ENCODE measurements at places on chromosomes 1 and 21.

DNA sequence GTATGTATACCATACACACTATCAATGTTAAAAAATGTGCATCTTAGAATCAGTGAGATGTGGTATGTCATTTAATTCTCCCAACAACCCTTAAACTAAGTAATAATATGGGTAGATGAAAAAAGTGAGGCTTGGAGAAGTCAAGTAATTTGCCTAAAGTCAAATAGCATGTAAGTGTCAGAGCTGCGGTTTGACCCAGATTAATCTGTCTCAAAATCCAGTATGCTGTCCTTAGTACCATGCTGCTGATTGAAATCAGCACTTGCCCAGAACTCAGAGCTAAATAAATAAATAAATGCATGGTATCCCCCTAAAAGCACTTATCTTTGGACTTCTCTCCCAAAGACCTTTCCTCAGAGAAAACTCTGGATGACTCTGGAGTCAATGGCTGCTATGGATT is 16.7 kb downstream of the BCL9 start:
- no peak for DNase-seq

DNA sequence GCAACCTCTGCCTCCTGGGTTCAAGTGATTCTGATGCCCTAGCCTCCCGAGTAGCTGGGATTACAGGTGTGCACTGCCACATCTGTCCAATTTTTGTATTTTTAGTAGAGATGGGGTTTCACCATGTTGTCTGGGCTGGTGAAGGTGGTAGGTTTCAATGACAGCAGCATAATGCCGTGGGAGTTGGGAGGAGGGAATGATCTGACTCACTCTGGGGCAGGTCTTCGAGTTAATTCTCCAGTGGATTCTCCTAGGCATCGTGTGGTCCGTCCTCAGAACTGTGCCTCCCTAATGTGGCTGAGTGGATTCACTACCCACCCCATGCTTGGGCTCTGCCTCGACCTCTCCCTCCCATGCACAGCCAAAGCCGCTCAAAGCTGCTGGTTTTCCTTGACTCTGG is 1.7 kb upstream of the GPR37L1 start:
- DNase-seq, result no peak

DNA sequence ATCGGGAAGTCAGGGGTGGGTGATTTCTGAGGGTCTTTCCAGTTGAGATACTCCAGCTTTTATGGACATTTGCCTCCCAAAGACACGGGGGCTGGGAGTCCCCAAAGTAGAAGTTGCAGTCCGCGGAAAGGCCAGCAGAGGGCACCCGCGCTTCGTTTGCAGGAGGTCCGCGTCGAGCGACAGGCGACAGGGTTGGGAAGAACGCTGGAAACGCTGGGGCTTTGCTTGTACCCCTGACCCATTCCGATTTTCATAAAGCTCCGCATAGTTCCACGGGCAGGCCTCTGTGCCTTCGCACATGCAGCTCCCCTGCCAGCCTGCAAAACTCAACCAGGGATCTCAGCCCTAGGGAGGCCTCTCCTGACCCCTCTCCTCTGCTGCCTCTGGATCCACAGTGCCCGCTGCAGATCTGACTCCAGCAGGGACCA is 44.2 kb upstream of the LAPTM5 start:
- DNase-seq, result peak; percentile 45

GRCh38 chr1:54610048-54610447 is 13.3 kb downstream of the FAM151A start:
- DNase-seq, result no peak

DNA sequence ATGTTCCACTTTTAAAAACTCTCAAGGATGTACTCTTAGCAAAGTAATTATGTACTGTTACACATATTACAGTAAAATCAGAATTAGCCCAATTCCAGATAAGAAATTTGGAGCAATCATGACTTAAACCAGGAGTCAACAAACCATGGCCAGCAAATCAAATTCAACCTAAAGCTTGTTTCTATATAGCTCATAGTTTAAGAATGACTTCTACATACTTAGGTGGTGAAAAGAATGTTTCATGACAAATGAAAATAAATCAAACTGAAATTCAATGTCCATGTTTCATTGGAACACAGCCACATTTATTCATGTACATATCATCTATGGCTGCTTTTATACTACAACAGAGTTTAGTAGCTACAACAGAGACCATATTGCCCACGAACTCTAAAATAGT is 35.1 kb downstream of the FRRS1 start:
- no peak for DNase-seq

- DNase-seq, result peak; percentile 15
These were observed 223.0 kb downstream of the PLA2G4A start for GRCh38 chr1:187051618-187052232.

DNA sequence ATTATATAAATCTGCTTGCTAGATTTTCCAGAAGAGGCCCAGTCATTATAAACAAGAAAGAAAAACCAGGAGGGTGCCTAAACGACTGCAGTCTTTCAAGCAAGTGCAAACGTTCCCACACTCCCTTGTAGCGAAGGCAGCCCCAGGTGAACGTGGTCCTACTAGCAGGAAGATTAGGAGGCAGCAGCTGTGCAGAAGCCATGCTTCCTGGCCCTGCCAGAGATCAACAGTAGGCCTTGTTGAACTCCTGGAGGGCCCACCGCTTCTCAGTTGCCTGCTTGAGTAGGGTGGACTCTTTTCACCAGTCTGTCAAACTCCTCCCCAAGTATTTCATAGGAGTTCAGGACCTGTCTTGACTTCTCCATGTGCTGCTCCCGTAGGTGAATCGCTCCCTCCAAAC is 163.0 kb upstream of the GORAB start:
- no peak for DNase-seq

GRCh38 chr1:170978371-170978910 is 43.1 kb downstream of the MROH9 start:
- DNase-seq, result no peak

DNA sequence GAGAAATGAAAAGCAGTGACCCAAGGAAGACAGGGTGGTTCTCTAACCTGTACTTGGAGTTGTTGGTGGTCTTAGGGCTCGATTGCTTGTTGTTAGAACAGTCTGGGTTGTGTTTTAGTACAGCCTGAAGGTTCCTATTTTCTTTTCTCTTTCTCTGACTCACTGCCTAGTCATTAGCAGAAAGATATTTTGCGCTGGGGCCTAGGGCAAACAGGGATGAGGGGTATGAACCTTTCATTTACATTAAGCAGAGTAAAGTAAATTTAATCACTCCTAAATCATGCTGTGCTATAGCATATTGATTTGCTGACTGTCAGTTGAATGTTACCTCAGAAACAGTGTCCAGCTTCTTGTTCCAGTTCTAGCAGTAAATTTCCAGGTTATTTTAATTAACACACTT is 197.2 kb downstream of the RWDD3 start:
- DNase-seq, result no peak

- DNase-seq, result no peak
These were observed 51.2 kb downstream of the STUM start for GRCh38 chr1:226599636-226600238.

DNA sequence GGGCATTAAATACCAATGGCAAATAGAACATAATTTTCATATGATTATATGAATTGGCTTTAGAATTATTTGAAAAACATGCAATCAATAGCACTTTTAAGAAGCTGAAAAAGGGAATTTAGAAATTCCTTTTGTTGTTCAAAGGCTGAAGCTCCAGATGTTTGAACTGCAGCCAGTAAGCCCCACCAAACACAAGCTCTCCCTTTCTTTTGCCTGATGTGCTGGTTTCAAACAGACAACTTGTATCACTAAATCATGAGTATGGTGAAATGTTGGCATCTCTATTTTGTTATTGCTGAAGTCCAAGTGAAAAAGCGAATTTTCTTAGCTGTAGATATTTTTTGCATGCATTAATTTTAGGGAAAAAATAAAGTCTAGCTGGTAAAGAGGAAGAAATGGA is 27.5 kb upstream of the NCAM2 start:
- no peak for DNase-seq

DNA sequence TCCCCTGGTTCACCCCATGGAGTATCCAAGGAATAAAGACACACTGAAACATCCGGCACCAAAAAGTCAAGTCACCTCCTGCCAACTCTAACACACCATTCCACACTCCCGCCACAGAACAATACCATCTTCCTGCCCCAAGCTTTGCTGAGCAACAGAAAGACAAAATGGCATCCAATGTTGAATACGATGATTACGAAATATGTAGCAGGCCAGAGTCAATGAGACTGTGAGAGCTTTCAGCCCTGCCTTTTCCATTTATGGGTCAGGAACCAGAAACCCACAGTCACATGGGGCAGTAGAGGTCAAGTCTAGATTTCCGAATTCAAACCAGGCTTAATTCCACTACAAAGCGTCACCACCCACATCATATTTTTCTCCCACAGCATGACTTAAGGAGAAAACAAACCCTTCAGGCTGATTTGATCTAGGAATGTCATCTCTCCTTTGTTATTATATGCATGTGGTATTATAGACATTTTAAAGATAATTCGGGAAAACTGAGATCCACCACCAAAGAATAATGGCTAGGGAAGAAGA is 249.8 kb downstream of the SETD4 start:
- no peak for DNase-seq

GRCh38 chr1:116545359-116545705 is 25.5 kb downstream of the CD58 start:
- no peak for DNase-seq

Measured in NCI-H187 (cell line).